ENCODE measurements at places on chromosomes 5 and 9.

DNA sequence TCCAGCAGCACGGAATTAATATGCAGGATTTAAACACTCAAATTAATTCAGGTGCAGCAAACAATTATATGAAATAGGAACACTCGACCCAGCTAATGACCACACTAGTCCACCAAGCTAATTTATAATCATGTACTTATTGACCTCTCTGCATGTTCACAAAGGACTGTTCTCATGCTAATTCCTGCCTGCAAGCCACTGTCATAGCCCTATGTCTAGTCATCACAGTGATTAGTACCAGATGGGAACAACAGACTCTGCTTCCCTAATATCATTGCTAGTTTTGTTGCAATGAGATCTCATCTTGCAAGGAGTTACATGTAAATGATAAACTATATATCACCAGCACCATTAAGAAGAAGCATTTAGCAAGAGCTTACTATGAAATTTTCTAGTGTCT, 553.0 kb upstream of the GRAMD2B start:
- no peak for DNase-seq

- no peak for DNase-seq
Observed at GRCh38 chr5:128711216-128711615, 173.2 kb upstream of the FBN2 start.

DNA sequence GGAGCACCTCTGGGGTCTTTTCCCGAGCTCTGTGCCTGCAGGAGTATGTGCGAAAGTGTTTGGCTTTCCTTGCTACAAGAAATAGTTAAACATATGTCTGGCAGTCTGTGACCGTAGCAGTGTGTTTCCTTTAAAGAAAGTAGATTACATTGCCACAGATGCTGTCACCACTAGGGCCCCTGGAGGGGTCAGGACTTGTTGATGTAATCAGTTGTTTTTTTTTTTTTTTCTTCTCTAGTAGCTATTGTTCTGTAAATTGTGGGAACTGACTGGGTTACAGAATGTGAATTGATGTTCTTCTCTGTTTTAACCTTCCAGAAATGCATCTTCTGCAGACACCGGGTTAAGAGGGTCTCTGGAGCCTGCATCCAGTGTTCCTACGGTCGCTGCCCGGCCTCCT, 345.6 kb downstream of the KDM4C start:
- DNase-seq: no peak

DNA sequence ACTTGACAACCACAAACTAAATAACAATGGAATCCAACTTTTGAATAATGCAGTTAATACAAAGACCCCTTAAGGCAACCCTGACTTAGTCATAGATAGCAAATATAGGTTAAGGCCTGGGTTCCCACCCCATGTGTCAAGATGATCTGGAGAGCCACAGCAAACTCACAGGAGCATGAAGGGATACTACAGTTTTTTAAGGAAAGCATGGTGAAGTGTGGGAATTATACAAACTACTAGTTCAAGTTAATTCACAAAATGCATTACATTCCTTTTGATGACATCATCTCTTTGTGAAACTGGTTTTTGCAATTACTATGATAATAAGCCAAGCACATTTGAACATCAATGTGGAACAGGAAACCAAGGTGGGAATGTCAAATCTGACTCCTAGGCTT, 50.6 kb downstream of the LHFPL2 start:
- DNase-seq: no peak

DNA sequence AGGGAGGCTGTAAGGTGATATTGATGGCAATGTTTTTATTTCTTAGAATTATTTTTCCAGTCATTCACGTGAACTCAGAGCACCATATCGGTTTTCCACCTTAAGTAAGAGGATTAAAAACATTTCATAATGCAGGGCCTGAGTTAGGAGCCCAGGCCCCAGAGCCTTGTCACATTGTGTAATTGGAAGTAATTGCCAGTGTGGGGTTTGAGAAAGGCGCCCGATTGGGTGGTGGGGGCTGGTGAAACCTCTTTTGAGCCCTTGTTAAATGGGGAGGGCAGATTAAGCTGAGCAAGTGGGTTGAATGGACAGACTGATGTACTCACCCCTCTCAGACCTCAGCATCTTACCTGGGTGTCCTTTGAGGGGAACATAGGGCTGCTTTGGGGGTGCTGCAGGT, 116.7 kb upstream of the PITX1 start:
- DNase-seq: no peak

GRCh38 chr9:87778996-87779395, 53.1 kb downstream of the CTSL start:
- DNase-seq: no peak

DNA sequence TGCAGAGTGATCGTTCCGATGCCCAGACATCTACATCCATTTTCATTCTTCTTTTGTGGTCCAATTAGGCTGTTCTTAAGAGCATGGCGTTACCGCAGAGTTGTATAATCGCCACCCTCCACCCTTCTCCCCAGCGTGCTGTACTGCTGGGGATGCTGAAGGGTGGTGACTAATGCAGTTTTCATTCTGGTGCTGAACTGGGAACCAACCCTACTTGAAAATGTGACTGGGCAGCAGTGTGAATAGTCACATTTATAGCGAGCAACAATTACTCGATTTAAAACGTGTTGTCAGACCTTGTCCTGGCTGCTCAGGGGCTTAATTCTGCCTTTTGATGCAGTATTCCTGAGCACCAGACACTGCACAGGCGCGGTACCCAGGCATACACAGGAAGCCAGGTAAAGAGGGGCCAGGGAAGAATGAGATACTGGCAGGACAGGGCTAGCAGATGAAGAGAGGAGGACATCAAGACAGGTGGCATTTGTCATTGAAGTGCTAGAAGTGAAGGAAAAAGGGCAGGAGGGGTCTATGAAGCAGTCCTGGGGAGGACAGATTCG, 719 bp upstream of the ISCA1 start:
- DNase-seq: no peak

- DNase-seq: no peak
Observed at GRCh38 chr9:94657021-94657725, 17.9 kb upstream of the FBP1 start.

- DNase-seq: no peak
Observed at GRCh38 chr9:2628919-2629318, 7.3 kb downstream of the VLDLR start.

DNA sequence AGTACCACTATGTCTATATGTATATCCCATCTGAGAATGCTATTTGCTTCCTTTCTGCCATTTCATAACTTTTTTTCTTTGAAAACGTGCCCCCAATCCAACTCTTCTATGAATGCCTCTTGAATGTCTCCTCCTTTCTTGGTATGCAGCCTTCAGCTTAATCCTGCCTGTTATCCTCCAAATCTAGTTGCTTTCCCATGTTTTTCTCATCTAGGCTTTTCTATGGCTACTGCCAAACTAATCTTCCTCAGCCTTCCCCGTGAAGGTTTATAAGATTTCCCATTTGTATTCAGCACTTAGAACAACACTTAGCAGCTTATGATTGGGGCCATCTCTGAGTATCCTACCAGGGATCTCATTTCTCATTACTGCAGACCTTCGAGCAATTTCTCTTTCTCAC, 2.5 kb downstream of the TGFBR1 start:
- DNase-seq: no peak

GRCh38 chr9:129481810-129482511, 138.9 kb downstream of the C9orf50 start:
- DNase-seq: no peak

DNA sequence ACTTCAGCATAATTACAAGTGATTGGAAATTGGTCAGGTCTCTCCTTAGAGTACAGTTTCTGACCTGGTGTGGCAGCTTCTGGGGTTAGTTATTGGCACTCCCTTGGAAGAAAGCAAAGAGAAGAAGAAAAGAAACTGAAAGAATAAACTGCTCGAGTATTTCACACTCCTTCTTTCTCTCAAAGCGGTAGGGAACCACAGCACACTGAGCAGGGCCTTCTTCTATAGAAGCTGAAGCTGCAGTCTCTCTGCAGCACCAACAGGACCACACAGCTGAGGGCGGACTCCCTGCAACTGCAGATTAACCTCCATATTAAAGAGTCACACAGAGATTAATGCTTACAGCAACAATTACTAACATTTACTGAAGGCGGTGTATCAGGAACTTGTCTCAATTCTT, 152.0 kb downstream of the TRPM6 start:
- no peak for DNase-seq

DNA sequence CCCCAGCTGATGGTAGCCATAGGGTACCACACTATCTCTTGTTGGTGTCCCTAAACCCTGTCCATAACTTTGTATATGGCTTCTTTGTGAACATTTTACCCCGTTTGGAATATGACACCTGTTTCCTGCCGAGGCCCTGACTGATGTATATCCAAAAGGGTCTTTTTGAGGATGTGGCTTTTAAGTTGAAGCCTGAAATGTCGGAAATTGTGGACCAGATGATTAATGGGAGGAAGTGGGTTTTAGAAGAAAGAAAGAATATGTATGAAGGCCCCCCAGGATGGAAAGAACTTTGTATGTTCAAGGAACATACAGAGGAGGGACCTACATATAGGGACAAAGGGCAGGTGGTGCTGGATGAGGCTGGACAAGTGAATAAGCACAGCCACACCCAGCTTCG, 16.7 kb upstream of the TNFSF8 start:
- no peak for DNase-seq

DNA sequence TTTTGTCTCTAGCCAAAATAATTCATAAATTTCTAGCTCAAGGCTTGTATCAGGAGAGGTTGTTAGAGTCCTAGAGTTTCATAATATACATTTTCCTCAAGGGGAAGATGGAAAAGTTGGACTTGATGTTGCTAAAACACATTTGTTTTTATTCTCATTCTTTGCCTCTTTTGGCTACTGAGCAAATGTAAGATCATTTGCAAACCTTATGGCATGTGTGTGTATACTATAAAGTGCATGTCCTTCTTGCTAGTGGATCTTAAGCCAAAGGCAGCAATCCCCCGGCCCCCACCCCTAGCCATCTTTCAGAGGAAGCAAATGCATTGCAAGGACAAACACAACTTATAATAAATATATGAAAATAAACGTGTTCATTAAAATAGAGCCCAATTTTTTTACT, 43.0 kb downstream of the ADAMTSL1 start:
- DNase-seq: no peak

GRCh38 chr9:99449726-99450125, 227.6 kb downstream of the SEC61B start:
- no peak for DNase-seq

- DNase-seq: no peak
Observed at GRCh38 chr5:73985145-73985544, 359.1 kb downstream of the ARHGEF28 start.

- no peak for DNase-seq
Observed at GRCh38 chr9:114112778-114113584, 13.9 kb upstream of the KIF12 start.

DNA sequence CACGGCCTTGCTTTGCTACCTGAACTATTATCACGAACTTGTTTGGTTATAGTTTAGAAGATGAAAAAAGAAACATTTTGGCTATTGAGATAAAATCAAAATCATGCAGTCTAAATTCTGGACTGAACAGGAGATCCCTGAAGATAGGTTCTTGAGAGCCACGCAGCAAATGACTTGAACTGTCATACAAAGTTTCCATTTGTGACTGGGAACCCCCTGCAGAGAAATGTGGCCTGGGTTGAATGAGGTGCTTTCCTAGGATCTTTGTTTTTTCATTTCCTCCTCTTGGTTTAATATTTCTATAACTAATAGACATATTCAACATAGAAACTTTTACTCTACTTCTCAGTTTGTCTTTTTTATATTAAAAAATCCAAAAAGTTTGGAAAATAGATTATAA, 184.7 kb upstream of the TRPM3 start:
- DNase-seq: no peak

- DNase-seq: no peak
Observed at GRCh38 chr5:61304590-61305381, 27.3 kb upstream of the ZSWIM6 start.

DNA sequence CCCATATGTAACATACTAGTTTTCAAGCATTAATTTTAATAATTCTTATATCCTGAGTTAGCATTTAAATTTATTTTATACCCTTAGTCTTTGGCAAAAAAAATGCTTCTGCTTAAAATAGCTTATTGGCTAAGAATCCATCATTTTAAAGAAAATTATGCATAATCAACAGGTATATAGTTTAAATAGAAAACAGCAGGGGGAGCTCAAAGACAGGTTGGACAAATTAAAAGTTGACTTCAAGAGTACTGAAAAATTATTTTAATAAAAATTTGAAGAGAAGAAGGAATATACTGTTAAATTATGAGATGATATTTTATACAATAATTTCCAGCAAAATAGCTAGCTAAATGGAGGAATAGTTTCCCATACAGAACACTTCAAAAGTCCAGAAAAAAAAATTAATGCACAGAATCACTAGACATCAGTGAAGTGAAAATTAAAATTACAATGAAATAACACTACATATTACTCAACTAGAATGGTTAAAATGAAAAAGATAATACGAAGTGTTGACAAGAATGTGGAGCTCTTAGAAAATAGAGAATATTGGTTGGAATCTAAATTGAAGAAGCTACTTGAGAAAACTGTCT, 387.1 kb downstream of the PDE4D start:
- no peak for DNase-seq

- DNase-seq: no peak
Observed at GRCh38 chr9:130732793-130733221, 39.2 kb downstream of the EXOSC2 start.

- no peak for DNase-seq
Observed at GRCh38 chr5:91556-92263, at the start of gene PLEKHG4B. TSS of gene PLEKHG4B (plus strand) at chr5:92168. CDS start at chr5:92232, 64 bp downstream.

DNA sequence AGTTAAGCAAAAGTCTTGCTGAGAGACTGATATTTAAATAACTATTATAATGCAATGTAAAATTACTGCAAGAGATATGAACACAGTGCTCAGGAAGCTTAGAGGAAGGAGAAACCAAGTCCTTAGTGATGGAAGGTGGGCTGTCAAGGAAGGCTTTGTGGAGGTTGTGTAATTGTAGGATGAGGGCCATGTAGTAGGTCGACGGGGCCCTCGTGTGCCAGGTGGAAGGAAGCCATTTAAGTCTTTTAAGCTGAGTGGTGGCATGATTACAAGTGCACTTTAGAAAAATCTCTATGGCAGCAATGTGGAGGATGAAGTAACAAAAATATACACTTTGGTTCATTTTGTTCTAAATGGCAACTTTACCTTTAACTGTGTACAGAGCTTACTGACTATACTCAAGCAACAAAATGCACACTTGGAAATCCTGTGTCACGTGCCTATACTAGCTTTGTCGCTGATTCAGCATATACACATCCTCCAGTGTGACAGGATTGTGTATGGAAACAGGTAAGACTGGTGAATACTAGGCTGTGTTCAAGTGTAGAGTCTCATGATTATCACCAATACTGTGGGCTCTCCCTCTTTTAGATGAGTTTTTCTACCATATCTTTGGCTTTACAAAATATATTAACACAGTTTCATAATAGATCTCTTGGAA, 78.6 kb downstream of the TMC1 start:
- no peak for DNase-seq

- DNase-seq: no peak
Observed at GRCh38 chr5:133865113-133865512, 103.3 kb downstream of the C5orf15 start.

GRCh38 chr5:136200130-136200529, 7.2 kb upstream of the SMIM32 start:
- DNase-seq: no peak

Data from CD4-positive, alpha-beta T cell treated with Interleukin-1 beta for 1 hour (primary cell).